ENCODE measurements at places on chromosomes 5 and 9.
A peak's percentile ranks its signal among the peaks of the same experiment; 100 is the strongest.

- DNase-seq = no peak
Observed at GRCh38 chr5:54518818-54519508, 1.4 kb downstream of the SNX18 start.

- DNase-seq = no peak
Observed at GRCh38 chr9:118957585-118957984, 411.6 kb downstream of the BRINP1 start.

GRCh38 chr9:111922324-111923013, 25.9 kb downstream of the UGCG start:
- DNase-seq = no peak

DNA sequence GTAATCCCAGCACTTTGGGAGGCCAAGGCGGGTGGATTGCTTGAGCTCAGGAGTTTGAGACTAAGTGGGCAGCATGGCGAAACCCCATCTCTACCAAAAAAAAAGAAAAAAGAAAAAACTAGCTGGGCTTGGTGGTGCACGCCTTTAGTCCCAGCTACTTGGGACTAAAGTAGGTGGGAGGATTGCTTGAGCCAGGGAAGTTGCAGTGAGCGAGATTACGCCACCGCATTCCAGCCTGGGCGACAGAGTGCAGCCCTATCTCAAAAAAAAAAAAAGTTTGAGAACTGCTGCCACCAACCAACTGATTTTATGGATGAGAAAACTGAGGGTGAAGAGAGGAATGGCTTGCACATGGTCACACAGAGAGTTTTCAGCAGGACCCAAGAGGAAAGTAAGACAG, 175.1 kb downstream of the DOCK8 start:
- no peak for DNase-seq

DNA sequence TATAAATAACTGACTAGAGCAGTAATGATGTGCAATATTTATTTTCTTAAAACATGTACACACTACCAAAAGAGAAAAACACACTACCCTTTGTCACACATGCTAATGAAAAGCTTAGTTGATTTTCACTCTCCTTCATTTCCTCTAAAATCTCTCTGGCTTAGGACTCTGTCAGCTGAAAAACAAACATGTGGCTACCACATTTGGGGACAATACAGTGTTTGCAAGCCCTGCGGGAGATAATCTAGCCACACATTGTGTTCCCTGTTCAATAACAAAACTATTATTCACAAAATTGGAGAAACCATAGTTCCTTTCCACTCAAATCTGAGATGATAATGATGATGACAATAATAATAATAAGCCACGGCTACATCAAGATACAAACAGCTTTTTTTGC, 3.5 kb upstream of the LOX start:
- DNase-seq = no peak

GRCh38 chr5:945691-946551, 53.2 kb downstream of the TRIP13 start:
- DNase-seq = no peak

DNA sequence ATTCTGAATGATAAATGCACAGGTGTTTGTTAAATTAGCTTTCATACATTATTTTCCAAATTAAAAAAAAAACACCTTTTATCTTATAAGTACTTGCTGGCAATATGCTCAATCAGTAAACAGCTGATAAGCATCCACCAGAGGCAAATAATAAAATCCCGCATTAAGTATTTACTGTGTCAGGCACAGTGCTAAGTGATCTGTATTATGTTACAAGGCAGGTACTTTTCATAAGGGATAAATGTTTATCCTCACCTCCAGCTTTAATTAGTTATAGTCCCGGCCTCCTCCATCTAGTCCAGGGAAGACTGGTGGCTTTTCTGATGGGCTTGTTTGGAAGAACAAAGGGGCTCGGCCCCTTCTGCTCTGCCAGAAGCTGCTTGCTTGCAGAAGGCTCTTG, 40.1 kb downstream of the PFDN1 start:
- no peak for DNase-seq

DNA sequence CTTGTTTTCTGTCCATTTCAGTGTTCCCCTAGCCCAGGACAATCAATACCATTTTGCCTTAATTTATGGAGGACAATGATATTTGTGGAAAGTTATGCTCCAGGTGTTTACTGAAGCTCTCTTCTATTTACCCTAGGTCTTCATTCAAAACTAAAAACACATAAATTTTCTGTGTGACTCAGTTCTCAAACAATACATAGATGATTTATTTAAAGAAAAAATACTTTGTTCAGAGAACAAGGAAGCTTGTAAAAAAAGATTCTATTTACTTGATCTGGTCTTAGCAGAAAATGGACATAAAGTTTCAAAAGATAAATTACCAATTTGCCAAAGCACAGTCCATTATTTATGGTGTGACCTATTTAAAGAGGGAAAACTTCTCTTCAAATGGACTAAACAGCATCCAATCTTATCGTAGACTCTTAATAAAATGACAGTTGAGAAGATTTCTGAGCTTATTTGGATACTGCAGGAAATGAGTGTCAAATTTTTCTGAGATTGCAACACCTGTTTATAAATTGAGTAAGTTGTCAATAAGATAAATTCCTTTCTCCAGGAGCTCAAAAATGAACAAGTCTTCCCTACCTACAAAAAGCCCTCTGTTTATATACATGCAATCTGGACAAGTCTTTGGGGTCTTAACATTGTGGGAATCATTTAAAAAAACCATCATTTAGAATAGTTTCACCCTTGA, 627.2 kb downstream of the PSAT1 start:
- DNase-seq = no peak

DNA sequence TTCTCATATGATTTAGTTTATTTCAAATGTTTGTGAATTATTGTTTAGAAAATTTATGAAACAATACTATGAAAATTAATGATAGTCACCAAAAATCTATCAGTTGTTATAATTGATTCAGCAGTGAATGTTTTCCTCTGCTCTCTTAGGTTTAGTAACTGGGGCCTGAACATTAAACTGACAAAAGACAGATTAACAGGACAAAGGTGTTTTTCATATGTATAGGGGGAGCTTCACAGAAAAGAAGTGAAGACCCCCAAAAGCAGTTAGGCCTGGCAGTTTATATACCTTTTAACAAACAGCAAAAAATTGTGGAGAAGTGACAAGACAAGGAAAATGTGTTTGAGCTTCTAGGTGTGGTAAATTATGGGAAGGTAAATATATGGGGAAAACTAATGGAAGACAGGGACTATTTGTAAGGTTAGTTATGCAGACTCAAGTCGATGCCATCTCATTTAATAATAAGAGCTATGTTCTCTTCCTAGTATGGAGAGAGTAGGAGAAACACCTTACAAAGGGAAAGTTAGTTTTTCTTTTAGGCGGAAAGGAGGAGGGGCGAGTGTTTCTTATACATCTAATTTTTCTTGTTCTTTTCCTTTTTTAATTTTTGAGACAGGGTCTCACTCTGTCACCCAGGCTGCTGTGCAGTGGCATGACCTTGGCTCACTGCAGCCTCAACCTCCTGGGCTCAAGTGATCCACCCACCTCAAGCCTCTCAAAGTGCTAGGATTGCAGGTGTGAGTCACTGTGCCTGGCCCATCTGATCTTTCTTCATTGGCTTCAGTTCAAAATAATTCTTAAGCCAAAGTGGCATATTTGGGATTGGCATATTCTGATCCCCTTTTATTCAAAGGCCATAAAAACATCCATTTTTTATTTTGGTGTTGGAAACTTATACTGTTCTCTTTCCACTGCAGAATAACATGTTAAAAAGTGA, 77.8 kb downstream of the C9orf153 start:
- DNase-seq = no peak

GRCh38 chr9:89792189-89793123, 187.6 kb downstream of the GADD45G start:
- no peak for DNase-seq

GRCh38 chr5:41510176-41510831, at the start of gene PLCXD3:
PLCXD3 (minus strand) TSS chr5:41510601; CDS start chr5:41510526, 75 bp downstream.
- no peak for DNase-seq

GRCh38 chr9:106156465-106156864, 462.1 kb downstream of the TMEM38B start:
- no peak for DNase-seq

- DNase-seq = no peak
Observed at GRCh38 chr5:57358796-57359592, 123.6 kb downstream of the ACTBL2 start.

DNA sequence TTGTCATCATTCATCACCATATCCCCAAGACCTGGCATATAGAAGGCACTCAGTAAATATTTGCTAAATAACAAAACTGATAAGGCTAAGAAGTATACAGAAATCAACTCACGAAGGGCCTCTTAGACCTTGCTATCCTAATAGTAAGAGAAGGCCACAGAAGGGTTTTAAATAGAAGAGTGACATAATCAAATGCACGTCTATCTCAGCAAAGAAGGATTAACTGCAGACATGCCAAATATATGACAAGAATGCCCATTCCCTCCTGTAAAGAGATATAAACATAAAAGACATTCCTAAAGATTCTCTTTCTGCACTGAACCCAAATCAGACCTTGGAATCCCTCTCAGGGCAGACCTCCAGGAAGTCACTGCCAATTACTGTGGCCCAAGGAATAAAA, 34.1 kb downstream of the ECPAS start:
- DNase-seq = no peak

DNA sequence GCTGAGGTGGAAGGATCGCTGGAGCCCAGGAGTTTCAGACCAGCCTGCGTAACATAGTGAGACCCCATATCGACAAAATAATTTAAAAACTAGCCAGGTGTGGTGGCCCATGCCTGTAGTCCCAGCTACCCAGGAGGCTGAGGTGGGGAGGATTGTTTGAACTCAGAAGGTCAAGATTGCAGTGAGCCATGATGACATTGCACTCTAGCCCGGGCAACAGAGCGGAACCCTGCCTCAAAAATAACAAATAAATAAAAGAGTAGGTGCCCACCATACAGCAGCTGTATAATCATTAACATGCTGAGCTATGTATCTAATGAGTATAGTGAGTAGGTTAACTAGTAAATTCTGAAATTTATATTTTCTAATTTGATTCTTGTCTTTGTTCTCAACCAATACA, 11.0 kb upstream of the ATP6V0E1 start:
- DNase-seq = no peak

- no peak for DNase-seq
Observed at GRCh38 chr9:615756-616155, 225.7 kb upstream of the DMRT1 start.

DNA sequence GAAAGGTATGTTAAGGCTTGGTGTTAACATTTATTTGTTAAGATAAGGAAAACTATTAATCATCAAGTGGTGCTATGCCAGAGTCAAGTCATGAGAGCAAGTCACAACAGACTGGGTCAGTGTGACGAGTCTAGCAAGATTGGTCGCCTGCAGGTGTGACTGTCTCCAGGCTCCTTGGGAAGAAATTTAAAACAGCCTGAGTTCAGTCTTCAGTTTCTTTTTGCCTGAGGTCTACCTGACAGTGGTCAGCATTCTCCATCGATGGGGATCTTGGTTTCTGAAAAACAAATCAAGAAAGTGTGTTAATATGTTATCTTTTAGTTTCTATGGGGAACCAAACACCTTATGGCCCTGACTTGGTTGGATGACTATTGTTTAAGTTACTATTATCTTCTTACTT, 56.3 kb downstream of the CETN3 start:
- DNase-seq = no peak

- DNase-seq = no peak
Observed at GRCh38 chr5:158616707-158617106, 483.0 kb downstream of the EBF1 start.

- DNase-seq = no peak
Observed at GRCh38 chr5:151222790-151223446, 974 bp downstream of the CCDC69 start.

DNA sequence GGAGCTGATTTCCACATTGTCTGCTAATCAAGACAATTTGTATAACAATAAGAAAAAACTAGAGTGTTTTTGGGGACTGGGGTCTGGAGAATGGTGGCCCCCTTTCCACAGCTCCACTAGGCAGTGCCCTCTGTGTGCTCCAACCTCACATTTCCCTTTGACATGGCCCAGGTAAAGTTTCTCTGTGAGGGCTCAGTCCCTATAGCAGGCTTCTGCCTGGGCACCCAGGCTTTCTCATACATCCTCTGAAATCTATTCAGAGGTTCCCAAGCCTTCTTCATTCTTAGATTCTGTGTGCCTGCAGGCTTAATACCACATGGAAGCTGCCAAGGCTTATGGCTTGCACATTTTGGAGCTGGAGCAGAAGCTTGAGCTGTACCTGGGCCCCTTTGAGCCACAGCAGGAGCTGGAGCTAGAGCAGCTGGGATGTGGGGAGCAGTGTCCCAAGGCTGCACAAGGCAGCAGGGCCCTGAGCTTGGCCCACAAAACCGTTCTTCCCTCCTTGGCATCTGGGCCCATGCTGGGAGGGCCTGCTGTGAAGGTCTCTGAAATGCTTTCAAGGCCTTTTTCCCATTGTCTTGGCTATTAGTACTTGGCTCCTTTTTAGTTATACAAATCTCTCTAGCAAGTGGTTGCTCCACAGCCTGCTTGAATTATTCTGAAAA, 49.1 kb upstream of the VPS13A start:
- no peak for DNase-seq

- DNase-seq = no peak
Observed at GRCh38 chr9:121508415-121508814, 8.8 kb upstream of the GGTA1 start.

- no peak for DNase-seq
Observed at GRCh38 chr5:174688441-174689354, 35.7 kb upstream of the MSX2 start.

- DNase-seq = no peak
Observed at GRCh38 chr5:177329883-177330282, 18.2 kb upstream of the MXD3 start.

- DNase-seq = no peak
Observed at GRCh38 chr5:135120951-135121350, 86.9 kb upstream of the PITX1 start.

- DNase-seq = no peak
Observed at GRCh38 chr5:150765799-150766169, 7.0 kb upstream of the DCTN4 start.

GRCh38 chr9:111161015-111161415, 122.7 kb upstream of the LPAR1 start:
- DNase-seq = peak; percentile 72
